IMR-90 (cell line): ENCODE measurements at places on chromosomes 7 and 10. TPM values are rescaled to one million over a fixed set of nuclear protein-coding genes. Genes with fewer than 3 reads are reported as not detected.

GRCh38 chr7:127114742-127115265 lies 137.9 kb downstream of the GRM8 start:
- DNase-seq = no peak

- peak; percentile 37 for DNase-seq
These were observed 81.9 kb downstream of the RBM20 start for GRCh38 chr10:110725801-110726630.

- no peak for DNase-seq
These were observed 287.1 kb downstream of the WDR11 start for GRCh38 chr10:121138112-121138860.

DNA sequence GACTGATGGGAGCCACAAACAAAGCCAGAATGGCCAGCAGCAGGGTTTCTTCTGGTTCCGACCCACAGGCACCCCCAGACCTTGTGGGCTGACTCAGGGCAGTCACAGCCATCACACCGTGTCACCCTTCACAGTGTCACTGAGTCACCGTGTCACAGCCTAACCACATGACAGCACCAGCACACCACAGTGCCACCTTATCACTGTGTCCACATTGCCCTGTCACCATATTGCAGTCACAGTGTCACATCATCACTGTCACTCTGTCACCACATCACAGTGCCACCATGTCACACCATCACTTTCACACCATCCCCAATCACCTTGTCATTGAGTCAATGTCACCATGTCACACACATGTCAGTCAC lies 77.0 kb downstream of the OAT start:
- DNase-seq = no peak

DNA sequence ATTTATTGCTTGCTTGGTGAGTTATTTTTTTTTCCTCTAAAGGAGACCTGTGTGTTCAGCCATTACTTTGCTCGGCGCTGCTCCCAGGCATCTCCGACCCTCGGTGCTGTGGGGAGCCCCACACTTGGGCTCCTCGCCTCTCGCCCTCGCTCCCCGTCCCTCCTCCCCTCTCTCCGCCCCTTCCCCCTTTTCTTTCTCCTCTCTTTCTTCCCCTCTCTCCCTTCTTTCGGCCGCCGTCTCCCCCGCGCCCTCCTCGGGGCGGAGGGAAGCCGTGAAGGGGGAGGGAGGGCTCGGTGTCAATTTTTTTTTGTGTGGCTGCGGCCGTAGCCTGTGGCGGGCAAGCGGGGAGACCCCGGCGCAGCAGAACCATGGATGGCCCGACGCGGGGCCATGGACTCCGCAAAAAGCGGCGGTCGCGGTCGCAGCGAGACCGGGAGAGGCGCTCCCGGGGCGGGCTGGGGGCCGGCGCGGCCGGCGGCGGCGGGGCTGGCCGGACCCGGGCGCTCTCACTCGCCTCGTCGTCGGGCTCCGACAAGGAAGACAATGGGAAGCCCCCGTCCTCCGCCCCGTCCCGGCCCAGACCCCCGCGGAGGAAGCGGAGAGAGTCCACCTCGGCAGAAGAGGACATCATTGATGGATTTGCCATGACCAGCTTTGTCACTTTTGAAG lies 1.1 kb downstream of the AUTS2 start:
- DNase-seq = no peak

DNA sequence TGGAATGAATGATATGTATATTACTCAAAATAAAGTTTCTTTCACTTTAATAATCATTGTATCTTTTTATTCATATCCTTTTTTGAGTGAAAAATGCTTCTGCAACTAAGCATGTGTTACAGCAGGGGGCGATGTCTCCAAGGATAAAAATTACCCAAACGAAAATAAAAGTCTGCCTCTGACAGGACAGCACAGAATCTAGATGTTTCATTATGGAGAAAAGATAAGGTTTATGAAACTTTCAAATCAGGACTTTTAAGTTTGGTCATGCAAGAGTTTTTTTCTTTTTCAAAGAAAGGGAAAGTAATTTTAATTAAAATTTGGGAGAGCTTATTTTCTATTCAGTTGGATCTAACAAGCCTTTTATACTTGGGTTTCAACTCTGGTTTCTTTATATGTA lies 48.4 kb downstream of the TES start:
- peak; percentile 79 for DNase-seq

DNA sequence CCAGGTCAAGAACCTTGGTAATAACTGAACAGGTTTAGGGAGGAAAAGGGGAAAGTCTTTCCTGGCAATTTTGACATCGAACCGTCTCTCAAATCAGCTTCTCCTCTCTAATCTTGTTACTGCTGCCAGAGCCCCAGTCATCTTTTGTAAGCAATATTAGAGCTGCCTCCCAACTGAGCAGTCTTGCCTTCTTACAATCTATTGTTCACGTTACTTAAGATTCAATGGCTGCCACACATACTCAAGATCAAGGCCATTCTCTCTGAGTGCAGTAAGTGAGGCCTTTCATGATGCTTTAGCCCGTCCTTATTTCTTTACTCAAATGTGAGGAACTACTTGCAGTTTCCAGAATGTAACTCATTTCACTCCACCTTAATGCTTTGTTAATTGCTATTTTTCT lies 12.4 kb downstream of the NET1 start:
- DNase-seq = no peak

DNA sequence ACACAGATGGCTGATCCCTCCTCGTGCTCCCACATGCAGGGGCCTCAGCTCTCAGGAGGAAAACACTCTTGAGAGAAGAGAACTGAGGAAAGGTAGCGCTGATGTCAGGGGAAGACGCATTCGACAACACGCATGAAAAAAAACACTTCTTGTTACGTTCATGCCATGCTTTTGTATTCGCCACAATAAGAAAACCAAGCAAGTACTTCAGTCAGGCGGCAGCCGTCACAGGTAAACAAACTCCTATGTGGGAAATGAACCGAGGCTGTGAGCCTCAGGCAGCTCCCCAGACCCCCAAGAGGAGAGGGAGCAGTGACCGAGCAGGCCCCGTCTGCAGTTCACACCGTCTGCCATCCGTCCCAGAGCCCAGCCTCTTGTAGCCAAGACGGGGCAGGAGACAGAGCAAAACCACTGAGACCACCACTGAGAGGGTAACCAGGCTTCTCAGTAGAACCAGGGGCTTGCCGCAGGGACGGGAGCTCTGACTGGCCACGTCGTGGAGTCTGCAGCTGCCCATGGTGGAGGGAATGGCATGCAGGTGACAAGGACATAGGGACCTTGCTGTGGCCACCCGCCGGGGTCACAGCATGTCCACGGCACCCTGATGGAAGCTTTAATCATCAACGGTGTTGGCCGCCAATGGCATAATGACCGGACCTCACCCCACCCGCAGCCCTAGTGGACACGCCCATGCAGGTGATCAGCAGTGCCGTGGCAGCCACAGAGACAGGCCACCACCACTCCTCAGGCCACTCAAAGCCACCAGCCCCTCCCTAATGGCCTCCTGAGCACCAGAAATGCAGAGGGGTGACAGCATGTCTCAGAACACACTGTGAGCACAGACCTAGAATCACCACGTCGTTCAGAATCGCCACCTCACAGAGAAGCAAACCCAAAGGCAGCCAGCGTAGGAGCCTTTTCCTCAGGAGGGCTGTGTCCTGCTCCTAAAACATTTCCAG lies 304.3 kb downstream of the PTPRN2 start:
- DNase-seq = no peak

DNA sequence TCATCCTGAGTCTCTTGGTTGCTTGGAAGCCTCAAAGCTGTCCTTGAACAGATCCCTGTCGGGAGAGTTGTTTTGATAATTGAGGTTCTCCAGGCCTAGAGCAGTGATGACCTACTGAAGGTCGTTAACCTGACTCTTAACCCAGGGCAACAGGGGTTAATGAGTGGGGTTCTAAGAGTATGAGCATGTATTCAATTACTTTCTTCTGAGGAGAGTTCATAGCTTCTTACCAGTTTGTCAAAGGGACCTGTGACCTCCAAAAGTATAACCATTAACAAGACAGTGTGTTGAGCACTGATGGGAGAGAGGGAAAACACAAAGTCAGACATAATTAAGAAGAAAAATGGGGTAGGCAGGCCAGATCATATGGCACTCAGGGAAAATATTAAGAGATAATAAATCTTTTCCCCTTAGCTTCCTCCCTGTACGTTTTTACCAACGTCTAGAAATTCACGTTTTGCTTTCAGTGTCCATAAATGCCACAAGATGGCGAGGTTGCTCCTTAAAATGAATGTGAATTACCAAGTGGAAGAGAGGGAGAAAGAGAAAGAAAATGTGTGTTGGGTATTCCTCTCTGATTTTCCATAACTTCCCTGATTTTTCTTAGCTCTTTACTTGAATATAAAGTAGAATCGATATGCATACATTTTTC lies 97.6 kb downstream of the SUGCT start:
- DNase-seq = peak; percentile 80

DNA sequence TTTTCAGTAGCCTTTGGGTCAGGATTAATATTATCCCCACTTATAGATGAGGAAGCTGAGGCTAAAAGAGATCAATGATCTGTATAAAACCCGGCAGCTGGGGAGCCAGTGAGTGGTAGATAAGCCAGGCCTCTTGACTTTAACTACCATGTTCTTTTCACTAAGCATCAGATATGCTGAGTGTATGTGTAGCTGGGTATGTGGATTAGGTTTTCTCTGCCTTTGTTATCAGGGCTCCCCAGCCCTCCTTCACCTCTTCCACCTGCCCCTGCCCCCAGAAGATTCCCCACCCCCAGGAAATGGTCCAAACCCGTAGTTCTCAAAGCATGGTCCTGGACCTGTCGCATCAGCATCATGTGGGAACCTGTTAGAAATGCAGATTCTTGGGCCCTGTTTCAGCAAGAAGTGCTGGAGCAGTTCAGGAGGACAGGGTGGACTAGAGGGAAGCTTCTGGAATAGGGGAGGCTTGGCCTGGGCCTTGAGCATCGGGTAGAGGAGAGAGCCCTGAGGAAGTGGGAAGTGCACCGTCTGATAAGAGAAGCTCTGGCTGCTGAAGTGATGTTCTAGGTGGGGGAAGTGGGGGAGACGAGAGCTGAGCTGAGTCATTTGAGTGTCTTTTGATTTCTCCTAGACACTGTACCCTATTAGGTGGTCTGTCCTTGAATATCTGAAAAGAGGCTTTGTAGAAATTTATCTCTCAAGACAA lies 101.3 kb downstream of the HIF1AN start:
- no peak for DNase-seq

DNA sequence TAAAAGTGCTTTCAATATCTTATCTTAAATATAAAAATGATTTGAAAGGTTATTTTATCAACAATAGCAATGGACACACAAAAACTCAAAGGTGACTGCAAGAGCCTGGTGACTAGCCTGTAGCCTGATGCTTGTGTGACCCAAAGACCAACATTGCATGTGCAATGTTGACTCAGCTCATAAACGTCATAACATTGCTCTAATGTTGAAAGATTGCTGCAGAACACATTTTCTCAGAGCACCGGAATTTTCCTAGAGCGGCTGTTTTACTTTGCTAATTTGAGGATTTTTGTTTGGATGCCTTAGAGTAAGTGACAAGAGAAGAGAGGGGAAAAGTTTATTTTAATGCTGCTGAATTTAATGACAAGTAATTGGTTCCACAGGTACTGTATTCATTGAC lies 107.1 kb downstream of the RAB18 start:
- DNase-seq = peak; percentile 85

DNA sequence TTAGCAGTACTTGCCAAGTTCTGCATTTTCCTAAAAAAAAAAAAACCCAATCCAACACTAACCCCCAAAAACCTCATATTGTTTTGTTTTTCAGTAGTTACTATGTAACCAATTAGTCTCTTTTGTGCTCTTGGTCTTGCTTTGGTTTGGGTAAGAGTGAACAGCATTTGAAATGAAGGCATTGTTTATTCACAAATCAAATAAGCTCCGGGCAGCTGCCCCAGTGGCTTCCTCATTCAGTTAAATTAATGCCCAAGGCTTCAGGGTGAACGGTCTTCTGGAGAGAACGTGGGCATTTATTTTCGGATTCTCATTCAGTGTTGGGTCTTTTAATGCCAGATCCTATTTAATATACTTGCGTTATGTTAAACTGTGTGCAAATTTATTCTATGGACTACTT lies 108.7 kb downstream of the GFRA1 start:
- DNase-seq = no peak

Gene SLC16A9
- 0.11 and 0.26 TPM in 2 replicates for polyA plus RNA-seq

Gene CAV1
- polyA plus RNA-seq = 1,549 and 1,808 TPM in 2 replicates

DNA sequence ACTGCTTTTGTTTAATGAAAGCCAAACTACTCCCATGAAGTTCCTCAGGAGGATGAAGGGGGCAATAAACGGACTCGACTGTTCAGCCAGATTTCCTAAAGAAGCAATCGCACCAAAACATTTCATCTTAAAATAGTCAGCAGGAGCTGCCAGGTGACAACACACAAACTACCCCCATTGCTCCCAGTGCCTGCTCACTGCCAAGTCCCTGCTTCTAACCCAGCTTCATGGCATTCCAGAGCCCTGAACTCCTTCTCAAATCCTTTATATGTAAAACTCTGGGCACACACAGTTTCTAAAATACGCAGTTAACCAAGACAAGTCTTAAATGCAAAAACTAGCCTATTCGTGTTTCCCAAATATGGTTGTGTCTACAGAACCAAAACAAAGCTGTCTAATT lies 110.0 kb downstream of the SORBS1 start:
- DNase-seq = no peak

Gene TSPAN12
- polyA plus RNA-seq = 0.36 and 0.42 TPM in 2 replicates

DNA sequence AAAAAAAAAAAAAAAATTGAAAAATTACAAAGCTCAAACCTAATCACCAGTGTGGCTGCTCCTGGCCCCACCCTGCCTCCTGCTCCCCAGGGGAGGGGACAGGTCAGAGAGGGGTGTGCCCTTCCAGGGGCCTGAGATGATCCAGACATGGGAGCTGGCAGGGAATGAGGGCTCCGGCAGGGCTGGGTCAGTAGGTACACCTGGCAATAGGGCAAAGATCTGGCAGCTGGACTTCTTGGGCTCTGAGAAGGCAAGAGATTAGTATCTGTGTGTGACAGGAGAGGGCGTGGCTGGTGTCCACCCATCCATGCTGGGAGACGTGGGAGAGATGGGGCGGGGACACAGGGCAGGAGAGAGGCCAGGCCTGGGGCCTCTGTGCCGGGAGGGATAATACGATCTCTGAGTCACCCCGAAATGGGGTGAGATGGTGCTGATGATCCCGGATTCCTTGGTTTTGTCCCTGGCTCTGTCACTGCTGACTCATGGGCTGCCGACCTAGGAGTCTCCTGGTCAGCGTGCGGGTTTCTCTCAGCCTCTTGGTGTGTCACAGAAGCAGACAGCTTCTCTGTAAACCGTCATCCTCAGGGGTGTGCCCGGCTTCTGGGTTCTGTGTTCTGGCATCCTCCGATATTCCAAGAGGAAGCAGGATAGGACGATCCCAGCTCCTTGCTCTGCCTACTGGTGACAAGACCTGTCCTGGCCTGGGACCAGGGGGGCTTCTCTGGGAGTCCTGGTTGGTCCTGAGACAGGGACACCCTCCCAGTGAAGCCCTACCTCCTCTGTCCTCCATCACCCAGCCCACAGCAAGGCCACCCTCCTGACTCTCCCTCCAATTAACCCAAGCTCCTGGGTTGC lies 8.2 kb upstream of the CLDN4 start:
- DNase-seq = peak; percentile 97

DNA sequence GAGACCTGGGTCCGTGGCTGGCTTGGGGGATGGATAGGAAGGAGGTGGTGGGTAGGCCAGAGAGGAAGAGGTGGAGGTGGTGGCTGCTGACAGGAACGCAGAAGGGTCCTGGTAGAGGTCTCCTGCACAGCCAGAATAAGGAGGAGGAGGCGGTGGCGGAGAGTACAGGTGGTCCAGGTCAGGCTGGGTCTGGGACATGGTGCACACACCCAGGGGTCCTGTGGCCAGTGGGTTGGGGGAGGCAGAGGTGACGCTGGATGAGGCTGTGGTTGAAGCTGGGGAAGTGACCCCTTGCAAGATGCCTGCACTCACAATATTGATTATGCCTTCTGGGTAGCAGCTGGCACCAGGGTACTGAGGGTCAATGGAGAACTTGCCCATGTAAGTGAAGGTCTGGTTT lies 2.2 kb downstream of the EGR2 start:
- no peak for DNase-seq

GRCh38 chr10:63627396-63627795 lies 106.2 kb downstream of the REEP3 start:
- no peak for DNase-seq

Gene GUSB
- polyA plus RNA-seq = 47.7 and 55.0 TPM in 2 replicates
